NCI-H2081 treated with DMSO at 0.1 percent for 48 hours (cell line): ENCODE measurements at places on chromosomes 4 and X.

DNA sequence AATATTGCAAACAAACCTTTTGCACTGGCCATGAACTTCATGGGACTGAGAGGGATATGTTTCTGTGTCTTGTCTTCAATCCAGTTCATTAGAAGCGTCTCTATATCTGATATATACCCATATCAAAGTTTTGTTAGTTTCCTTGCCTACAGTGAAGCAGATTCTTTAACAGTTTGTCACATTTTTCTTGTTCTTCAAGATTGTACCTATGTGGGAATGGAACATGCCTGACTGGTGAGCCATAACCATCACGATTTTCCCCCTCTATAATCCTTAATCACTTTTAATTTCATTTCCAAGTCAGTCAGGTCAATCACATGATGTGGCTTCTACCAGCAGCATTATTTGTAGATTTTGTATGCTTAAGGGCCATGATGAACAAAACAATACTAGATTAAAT is 197.1 kb upstream of the PDE5A start:
- no peak for DNase-seq

GRCh38 chr4:82968972-82969371 is 41.7 kb downstream of the LIN54 start:
- no peak for DNase-seq

DNA sequence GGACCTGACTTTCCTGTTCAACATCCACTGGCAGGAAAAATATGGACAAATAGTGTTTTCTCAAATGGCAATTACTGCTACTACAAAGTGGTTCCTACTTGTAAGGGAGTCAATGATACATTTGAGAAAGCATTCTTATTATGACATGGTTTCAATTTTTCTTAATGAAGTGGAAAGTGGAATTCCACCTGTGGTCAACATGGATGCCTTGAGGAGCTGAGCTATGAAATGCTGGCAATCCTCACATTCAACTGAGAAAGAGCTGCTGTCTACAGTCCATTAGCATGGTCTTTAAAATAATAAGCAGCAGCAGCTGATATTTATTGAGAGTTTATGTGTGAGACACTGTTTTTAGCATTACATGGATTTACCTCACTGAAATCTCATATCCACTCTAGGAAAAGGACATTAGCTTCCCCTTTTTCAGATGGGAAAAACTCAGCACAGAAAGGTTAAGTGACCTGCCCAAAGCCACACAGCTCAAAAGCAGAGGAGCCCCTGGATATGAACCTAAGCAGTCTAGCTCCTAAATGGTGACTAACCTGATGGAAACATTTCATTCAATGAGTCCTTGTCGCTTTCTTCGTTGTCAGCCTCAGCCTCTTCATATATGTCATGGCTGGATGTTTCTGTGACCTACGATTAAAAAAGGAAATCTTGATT is 29.2 kb downstream of the MAP7D3 start:
- DNase-seq, result no peak

DNA sequence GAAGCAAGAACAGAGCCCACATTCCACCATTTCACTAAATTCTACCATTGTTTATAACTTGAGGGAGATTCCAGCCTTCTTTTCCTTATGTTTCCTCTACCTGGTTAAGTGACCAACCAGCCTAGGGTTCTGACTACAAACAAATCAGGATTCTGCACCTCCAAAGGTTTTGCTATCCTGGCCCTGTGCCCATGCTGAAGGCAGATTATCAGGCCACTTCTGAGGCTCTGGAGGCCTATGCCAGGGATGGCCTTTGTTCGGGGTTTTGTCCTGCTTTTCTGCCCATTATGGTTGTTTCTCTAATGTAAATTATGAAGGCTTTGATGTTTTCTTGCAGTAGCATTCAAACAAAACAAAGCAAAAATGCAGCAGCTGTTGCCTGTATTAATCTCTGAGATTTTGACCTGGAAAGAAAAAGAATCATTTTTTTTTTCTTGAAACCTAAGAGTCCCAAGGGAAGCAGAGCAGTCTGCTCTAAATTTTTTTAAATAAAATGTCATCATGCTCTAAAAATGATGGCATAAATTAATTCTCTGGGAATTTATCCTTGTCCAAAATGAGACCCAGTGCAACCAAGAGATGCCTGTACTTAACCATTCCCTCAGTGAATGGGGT is 55.6 kb downstream of the RNF150 start:
- no peak for DNase-seq

GRCh38 chr4:139441029-139441428 is 12.9 kb upstream of the RAB33B start:
- no peak for DNase-seq

- DNase-seq, result no peak
Observed at GRCh38 chrX:151987108-151987507, 12.6 kb upstream of the GABRE start.

DNA sequence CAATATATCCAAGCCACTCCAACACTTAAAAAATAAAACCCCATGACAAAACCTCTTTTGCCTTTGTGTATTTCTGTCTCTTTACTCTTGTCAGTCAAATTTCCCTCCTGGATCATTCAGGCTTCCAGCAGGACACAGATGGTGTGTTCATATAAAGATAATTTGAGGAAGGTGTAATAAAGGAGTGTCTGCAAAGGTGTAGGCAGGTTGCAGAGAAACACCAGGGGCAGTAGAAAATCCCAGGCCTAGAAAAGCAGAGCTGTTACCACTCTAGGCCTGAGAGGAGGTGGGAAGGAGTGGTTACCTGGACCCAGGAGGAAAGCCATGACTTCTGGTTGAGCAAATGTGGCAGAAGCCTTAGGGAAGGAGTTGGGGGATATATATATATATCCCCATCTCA is 28.8 kb downstream of the CHRNA9 start:
- no peak for DNase-seq

- no peak for DNase-seq
Observed at GRCh38 chr4:36243355-36244256, 708 bp downstream of the ARAP2 start.

DNA sequence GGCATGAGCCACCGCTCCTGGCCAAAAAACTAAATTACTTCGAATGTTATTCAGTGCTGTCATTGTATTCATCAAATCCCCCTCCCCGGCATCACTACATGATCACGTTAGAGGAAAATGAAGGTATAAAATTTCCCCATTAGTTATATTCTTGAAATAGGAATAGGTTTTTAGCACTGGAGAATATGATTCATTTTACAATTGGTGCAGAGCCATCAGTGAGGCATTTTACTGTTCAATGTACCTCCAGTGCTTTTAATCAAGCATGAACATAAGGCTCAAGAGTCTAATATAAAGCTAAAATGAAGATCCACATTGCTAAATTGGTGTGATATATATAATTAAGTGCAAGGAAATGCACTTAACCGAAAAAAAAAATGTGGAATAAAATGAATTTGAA is 18.3 kb downstream of the KLF3 start:
- DNase-seq, result no peak

DNA sequence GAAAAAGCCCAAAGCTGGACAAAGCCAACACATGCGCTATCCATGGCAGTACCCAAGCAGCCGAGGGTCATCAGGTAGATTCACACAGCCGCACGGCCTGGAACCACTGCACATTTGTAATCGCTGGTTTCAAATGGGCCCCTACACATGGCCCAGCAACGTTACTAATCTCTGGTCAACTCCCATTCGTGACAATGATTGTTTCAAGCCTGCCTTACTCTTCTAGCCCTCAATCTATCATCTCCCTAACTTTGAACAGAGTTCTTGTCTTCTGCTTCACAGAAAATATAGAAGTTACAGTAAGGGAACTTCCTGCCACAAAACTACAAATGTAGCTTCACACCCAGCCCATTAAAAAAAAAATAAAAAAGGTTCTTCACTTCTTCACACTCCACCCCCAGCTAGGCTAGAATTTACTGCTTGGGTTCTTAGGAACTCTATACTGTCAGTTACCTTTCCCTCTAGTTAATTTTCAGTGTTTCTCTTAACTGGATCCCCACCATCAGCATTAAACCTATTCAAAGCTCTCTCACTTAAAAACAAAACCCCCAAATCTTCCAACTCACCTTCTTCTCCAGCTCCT is 24.2 kb downstream of the CASP3 start:
- no peak for DNase-seq

DNA sequence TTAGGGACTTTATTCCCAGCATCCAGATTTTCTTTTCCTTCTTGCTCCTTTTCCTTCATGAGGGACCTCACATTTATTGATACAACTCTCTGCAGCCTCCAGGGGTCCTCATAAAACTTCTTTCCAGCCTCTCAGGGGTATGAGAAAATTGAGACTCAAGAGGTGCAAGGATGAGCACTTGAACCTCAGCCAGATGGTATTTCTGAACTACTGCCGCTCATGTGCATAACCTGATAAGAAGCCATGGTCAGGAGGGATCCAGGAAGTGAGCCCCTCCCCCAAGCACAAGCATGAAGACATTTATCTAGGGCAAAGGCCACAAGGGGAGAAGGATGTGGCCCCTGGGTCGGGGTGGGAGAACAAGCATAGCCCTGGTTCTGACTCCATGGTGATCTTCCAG is 73.3 kb downstream of the TSPAN7 start:
- DNase-seq, result no peak

DNA sequence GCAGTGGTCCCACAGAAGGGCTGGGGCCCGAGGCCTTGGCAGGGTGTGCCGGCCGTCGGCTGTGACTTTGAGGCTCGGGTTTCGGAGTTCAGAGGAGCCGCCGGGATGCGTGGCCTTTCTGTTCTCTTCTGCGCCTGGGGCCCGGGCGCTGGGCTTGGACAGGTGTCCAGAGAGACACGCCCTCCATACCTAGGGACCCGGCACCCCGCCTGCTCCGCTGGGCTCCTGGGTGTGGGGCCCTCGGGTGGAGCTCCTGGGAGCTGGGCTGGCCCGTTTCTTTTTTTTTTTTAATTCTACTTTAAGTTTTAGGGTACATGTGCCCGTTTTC is 11.3 kb downstream of the FGFRL1 start:
- DNase-seq, result no peak

- DNase-seq, result no peak
Observed at GRCh38 chr4:7411896-7412553, 22.7 kb downstream of the PSAPL1 start.

GRCh38 chrX:12709047-12709446 is 82.2 kb upstream of the PRPS2 start:
- DNase-seq, result no peak

DNA sequence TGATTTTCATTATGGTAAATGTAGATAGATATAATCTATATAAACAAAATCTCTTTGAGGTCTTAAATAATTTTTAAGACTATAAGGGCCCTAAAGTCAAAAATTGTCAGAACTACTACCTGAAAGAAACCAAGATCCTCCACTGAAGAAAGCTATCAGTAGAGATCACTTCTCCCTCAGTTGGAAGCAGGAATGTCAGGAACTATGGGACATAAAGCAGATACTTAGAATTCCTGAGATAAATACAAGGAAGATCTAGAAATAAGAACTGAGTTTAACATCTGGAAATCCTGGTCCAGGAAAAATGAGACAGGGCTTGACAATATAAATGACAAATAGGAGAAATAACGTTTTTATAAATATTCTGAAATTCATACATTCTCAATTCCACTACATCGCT is 97.2 kb downstream of the ADAMTS3 start:
- no peak for DNase-seq

- DNase-seq, result no peak
Observed at GRCh38 chr4:102883278-102883677, 14.5 kb downstream of the CISD2 start.

- DNase-seq, result no peak
Observed at GRCh38 chr4:136713140-136713539, 819.2 kb downstream of the PCDH18 start.

DNA sequence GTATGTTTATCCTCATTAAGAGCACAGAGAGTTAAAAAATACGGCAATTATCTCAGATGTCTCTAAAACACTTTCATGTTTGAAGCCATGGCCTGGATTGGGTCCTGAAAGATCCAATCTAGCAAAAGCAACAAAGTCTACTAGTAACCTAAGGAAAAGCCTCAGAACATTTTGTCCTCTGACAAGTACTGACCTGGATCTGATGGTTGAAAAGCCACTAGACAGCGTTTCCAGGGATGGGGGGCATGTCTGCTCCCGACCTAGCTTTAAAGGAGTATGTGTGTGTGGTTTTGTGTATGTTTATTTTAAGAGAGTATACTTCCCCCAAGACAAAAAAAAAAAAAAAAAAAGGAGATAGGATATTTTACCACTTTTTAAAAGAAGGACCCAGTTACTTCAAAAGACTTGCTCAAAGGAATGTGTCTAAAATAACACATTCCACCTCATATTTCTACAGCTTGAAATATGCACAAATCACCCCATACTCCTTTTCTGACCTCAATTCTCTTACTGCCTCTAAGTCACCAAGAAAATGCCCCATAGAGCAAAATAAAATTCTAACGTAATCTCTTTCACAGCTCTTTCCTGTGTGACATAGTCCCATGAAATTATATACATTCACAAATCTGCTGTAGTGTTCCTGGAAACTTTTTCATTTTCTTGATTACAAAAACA is 189.0 kb upstream of the TTC29 start:
- no peak for DNase-seq

GRCh38 chr4:163757219-163757618 is 262.7 kb downstream of the TMA16 start:
- no peak for DNase-seq

- no peak for DNase-seq
Observed at GRCh38 chr4:151260526-151260925, 16.4 kb upstream of the PRSS48 start.

DNA sequence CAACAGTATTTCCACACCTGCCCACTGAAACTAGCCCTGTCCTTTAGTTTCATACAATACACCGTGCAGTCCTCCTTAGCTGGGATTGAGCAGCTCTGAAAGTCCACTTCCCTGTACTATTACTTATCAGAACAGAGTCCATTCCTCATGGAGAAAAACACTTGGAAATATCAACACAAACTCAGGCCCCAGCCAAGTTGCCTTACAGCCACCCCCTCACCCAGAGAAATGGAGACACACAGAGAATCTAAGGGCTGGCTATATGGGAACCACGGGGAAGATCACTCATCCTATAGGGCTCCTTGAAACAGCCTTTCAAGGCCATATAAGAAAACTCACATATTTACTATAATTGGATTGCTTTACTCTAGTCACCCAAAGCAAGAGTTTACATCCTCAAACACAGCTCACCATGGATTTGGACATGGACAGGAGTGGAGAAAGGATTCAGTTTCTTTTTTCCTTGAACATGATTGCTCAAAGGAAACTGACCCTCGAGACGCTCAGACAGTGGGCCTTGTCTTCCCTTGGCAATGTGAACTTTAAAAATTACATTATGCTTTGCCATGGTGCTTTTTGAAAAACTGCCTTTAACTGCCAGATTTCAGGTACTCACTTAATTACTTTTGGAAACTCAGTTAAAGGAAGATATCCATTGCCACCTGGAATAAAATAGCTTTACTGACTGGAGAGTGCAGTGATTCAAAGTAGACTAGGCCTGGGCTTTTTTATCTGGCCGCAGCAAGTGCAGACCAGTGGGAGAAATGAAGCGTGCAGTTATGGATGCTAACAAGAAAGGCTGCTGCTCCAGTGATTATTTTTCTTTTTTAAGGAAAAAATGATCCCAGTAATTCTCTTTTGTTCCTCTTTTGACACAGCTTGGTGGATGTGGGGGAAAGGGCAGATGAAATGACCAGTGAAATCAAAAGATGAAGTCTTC is 1.6 kb downstream of the SCARB2 start:
- no peak for DNase-seq

- no peak for DNase-seq
Observed at GRCh38 chrX:53317365-53318069, 36.1 kb upstream of the IQSEC2 start.
